Pulmonary artery endothelial cell (primary cell): ENCODE measurements at places on chromosomes 7 and 10. TPM values are rescaled to one million over a fixed set of nuclear protein-coding genes. Genes with fewer than 3 reads are reported as not detected.

The STEAP1 gene
- total RNA-seq = 18.6 and 40.1 TPM in 2 replicates

The FANK1 gene
- 0.95 and 1.4 TPM in 2 replicates for total RNA-seq

The OR2A42 gene
- total RNA-seq = under 0.01 TPM in 1 of 2 replicates, not detected in the other

DNA sequence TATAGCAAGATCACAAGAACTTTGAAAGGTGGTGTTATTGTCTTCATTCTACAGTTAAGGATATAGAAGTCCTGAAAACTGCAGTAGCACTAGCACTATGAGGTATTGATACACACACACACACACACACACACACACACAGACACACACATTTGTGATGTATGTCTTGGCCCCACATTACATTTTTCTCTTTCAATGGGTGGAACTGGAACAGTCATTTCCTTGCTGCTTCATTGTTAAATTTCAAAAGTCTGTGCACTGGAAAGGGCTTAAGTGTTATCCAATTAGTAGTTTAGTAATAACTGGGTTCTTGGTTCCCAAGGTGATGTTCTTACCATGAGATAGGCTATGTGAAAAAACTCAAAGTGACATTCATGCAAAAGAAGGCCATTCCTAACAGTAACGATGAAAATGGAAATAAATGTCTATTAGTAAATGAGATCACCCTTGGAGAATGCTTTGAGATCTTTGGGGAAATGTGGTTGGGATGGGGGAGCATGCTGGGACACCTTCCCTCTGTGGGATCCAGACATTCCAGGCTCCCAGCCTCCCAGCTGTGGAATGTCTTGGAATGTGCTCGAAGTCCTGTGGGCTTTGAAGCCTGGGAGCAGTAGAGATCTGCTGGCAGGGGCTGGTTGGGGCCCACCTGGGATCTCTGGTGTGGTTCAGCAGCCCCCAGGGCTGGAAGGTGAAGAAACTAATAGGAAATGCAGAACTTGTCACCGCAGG lies 37.4 kb upstream of the CALD1 start:
- peak; percentile 67 for DNase-seq

GRCh38 chr10:50527442-50528043 lies 96.2 kb downstream of the SGMS1 start:
- DNase-seq = no peak

DNA sequence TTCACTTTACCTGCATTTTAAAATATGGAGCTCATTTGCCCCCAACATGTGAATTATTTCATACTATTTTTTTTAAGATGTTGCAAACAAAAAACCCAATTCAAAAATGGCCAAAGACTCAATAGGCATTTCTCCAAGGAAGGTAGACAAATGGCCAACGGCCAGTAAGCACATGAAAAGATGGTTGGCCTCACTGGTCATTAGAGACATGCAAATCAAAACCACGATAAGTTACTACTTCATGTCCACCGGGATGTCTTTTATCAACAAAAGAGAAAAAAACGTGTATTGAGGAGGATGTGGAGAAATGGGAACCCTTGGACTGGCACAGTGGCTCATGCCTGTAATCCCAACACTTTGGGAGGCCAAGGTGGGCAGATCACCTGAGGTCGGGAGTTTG lies 3.4 kb upstream of the CTBP2 start:
- DNase-seq = no peak

- peak; percentile 63 for DNase-seq
Measured at GRCh38 chr10:17744341-17744861, 7.6 kb upstream of the TMEM236 start.

GRCh38 chr10:92873029-92873428 lies 24.7 kb downstream of the EXOC6 start:
- DNase-seq = peak; percentile 72

DNA sequence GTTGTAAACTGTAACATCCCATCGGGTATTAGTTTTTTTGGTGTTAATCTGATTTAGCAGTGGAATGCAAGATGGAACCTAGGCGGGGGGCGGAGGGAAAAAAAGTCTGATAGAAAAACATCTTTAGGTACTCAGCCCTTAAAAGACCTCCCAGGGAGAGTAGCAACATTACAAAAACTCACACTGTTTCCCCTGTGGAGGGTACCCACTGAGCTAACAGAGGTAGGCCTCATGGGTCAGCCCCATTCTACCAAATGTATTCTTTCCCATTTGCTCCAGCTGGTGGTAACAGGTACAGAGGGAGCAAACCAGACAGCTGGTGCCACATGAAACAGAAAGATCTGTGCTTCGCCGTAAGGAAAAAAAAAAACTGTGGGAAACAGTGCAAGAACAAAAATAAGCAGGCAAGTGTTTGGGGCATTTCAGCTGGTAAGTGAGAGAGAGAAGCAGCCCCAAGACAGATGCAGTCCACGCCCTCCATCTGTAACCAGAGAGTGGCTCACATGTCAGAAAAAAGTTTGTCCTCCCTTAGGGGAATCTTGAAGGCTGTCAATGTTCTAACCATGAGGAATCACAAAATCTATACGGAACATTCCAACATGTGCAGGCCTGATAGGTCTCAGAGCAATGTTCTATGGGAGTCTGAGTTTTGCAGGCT lies 65.3 kb downstream of the HOXA1 start:
- no peak for DNase-seq

GRCh38 chr10:89029181-89029580 lies 38.6 kb downstream of the FAS start:
- no peak for DNase-seq

- no peak for DNase-seq
Measured at GRCh38 chr10:21808550-21808949, 195.0 kb downstream of the DNAJC1 start.

GRCh38 chr7:74292757-74293576 lies 3.8 kb downstream of the CLIP2 start:
- DNase-seq = no peak

- no peak for DNase-seq
Measured at GRCh38 chr10:100896876-100897461, 15.8 kb upstream of the SLF2 start.

DNA sequence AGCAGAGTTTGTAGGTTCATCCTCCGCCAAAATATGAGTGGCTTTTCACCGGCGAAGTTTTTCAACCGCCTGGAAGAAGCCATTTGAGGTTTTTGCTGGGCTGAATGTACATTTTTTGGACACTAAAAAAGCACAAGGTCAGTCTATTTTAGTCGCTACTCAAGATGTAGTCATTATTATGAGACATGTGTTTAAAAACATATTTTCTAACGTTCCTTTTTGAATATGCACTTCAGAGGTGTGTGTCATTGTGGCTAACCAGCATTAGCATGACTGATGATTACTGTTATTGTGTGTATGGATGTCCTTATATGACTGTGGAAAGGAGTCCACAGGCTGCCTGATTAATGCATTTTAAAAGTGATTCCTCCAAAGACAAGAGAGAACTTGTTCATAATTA lies 605.4 kb downstream of the INHBA start:
- DNase-seq = no peak

- DNase-seq = no peak
Measured at GRCh38 chr7:24910551-24911212, 69.3 kb downstream of the OSBPL3 start.

The COL26A1 gene
- not detected in 2 replicates for total RNA-seq

DNA sequence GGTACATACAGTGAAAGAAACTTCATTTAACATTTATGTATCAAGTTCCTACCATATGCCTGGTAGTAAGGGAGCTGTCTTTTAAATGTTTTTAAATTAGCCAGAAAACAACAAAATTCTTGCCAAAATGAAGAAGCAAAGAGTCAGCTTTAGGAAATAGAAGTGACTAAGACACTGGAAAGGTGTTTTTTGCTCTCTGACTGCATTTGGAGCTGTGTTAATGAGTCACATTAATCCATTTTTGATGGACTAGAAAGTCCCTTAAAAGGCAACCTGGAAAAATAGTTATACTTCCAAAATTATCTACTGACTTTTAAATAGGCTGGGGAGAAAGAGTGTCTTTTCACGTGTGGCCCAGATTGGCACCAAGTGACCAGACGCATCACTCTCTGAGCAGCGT lies 3.9 kb upstream of the COL17A1 start:
- DNase-seq = no peak

The RAB19 gene
- 0.33 TPM in 1 of 2 replicates, not detected in the other for total RNA-seq

The C10orf67 gene
- not detected in 2 replicates for total RNA-seq

DNA sequence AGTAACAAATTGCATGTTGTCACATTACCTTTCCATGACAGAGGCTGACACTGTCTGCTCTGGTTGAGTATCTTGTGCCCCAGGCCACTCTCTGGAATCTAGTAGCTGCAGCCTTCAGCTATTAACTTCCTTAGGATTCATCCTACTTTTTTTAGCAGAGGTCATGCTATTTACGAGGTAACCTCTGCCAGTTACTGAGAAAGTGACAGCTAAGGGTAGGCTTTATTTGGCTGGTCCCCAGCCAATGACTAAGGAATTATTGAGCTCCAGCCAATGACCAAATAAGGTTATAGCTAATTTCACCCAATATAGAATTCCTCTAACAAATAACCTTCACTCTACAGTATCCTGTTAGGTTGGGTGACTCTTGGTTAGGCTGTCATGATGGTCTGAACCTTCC lies 1361.7 kb downstream of the XPNPEP1 start:
- DNase-seq = peak; percentile 1

The ZNF92 gene
- total RNA-seq = 6.1 and 8.1 TPM in 2 replicates

The AKR1B15 gene
- total RNA-seq = not detected in 2 replicates

- DNase-seq = no peak
Measured at GRCh38 chr10:63137306-63137705, 4.2 kb downstream of the NRBF2 start.

DNA sequence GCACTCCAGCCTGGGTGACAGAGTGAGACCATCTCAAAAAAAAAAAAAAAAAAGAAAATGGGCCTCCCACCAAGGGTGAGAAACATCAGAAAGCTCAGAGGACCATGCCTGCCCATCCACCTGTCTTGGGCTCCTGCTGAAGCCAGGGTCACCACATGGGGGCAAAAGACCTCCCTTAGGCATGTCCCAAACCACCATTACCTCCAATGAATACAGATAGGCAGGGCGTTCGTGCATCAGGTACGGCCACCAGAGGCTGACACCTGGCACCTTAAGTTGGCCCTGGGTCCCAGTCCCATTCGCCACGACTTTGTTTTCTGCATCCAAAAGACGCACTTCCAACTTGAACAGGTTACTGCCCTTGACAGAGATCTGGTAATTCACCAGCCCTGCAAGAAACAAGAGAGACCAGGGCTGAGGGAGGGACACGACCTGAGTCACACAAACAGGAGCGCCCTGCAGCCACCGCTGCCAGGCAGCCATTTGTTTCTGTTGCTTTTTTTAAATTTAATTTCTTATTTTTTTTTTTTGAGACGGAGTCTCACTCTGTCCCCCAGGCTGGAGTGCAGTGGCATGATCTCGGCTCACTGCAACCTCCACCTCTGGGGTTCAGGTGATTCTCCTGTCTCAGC lies 6.1 kb downstream of the GUSB start:
- no peak for DNase-seq

DNA sequence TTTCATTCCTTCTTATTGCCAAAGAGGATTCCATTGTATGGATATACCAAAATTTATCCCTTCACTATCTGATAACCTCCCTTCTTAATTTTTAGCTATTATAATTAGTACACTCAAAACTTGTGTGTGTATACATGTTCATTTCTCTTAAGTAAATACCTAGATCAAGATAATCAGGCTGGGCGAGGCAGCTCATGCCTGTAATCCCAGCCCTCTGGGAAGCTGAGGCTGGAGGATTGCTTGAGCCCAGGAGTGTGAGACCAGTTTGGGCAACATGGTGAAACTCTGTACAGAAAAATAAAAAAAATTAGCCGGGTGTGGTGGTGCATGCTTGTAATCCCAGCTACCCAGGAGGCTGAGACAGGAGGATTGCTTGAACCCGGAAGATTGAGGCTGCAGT lies 15.8 kb upstream of the ACHE start:
- DNase-seq = no peak

DNA sequence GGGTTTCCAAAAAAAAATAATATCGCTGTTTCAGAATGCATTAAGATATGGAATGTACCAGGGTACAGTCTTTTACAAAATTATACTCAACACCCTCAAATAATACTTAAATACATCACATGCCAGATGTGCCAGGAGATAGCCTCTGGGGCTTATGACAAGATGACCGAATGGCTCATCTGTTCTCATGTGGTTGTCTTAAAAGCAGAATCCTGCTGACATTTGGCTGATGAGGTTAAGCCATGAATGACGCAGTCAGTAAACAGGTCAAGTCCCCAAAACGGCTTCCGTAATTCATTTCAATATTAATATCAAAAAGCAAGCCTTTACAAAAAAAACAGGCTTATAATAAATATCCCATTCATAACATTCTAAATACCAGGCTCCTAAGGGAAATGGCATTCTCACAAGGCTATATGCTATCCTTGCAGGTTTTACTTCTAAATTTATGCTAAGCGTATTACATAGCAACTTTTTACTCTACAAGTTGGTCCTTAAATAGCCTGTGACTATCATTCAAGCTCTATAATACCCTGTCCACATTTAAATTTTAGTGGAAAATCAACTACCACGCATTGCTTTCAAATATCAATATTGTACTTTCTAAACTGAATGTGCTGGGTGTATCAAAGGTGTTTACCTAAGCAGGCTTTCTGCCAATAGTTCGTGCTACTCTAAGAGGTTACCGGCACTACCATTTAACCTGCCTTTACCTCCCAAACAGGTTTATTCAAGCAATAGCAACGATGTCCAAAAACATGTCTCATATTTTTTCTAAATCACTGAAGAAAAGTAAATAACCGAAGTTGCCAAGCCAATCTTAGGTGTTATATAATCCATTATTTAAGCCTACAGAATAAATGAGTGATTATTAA lies 15.6 kb downstream of the SMURF1 start:
- no peak for DNase-seq
